ENCODE measurements at places on chromosomes 11 and 22.

GRCh38 chr11:34602245-34602644 is 18.6 kb upstream of the EHF start:
- no peak for DNase-seq

GRCh38 chr22:36583546-36583945 is 54.6 kb upstream of the EIF3D start:
- no peak for DNase-seq

- DNase-seq: no peak
Measured at GRCh38 chr22:29704528-29705285, 15.1 kb upstream of the CABP7 start.

DNA sequence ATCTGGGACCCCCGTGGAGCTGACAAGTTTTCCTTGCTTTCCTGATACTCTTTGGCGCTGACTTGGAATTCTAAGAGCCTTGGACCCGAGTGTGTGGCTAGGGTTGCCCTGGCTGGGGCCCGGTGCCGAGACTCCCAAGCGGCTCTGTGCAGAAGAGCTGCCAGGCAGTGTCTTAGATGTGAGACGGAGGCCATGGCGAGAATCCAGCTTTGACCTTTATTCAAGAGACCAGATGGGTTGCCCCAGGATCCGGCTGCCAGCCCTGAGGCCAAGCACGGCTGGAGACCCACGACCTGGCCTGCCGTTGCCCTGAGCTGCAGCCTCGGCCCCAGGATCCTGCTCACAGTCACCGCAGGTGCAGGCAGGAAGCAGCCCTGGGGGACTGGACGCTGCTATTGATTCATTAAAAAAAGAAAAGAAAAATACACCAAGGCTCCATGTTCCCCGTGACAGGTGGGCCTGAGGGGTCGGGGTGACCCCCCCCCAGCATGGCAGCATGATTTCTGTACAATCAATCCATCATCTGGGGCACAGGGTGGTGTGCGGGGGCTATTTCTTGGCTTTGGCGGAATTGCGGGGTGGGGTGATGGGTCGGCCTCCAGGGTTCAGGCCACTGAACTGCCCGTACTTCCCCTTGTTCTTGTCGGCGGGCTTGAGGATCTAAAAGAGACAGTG is 3.5 kb downstream of the PPP1CA start:
- DNase-seq: no peak

GRCh38 chr22:42621505-42622002 is 6.9 kb upstream of the POLDIP3 start:
- DNase-seq: no peak

GRCh38 chr11:65133724-65134123 is 595 bp downstream of the SYVN1 start:
- no peak for DNase-seq

DNA sequence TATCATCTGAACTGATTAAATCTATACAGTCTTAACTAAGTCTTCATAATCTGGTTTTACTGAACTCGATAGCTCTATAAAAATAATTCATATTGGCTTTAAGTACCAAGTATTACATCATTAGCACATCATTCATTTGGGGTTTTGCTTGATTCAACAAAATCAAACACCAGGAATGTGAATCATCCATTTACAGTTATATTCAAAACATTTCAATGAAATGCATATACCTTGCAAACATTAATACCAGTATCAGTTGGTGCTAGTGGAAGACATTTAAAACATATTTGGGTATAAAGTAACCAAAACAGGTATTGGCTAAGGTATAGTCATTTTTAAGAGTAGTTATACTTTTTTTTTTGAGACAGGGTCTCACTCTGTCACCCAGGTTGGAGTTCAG is 12.2 kb upstream of the CCDC89 start:
- DNase-seq: no peak

- DNase-seq: no peak
Measured at GRCh38 chr11:93476796-93477195, 66.4 kb downstream of the SMCO4 start.

DNA sequence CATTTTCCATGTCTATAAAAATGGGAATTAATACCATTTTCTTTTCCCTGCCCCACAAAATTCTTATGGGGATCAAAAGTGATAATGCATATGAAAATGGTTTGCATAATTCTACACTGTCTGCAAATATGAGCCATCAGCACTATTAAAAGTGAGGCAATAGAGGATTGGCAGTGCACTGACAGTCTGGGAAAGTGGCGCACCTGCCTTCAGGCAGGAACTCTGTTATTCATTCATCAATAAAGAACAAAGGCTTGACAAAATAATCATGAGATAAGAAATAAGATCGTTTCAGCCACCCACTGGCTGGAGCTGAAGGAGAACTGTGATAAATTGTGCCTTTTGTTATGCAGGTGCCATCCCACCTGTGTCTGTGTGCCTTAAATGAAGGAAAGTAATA is 49.5 kb downstream of the ARFGAP2 start:
- DNase-seq: no peak
